ENCODE measurements at places on chromosomes 7 and 10.

- no peaks in the 10 kb centered on the region for H3K27me3 ChIP-seq
- no peaks in the 10 kb centered on the region for H3K36me3 ChIP-seq
- no peaks in the 10 kb centered on the region for H3K4me1 ChIP-seq
- no peak for DNase-seq
- H3K4me3 ChIP-seq: no peak within 1 kb of the TSS
Measured at GRCh38 chr10:73590881-73591799, at the start of gene USP54. TSS of gene USP54 (minus strand) at chr10:73591342. CDS start at chr10:73575658, 15,684 bp downstream.

DNA sequence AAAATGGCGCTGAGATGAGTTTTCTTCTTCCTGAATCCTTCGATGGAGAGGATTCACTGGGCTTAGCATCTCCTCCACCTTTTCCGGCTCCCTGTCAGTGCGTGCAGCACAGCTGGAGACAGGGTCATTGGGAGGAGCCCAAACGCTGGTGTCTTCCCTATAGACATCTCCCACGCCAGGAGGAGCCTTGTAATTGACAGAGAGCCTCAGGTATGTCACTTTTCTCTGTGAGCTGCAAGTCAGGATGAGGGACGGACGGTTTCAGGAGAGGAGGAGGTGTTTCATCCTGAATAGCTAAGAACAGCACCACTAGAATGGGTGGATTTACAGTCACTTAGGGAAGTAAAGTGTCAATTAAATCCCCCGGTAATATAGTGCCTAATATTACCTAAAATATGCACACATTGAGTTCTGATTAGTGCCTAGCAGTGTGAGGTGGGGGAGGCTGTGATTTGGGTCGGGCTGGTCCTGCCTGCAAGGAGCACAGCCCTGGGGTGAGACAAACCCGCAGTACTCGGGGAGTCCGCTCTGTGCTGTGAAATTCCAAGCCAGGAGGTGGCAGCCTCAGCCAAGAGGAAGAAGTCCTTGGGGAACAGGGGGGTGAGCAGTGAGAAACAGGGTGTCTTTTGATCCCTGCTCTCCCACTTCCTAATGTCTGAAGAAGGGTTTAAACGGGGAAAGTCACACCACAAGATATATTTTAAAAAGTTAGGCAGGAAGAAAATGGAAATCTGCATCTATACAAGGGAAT, 28.2 kb downstream of the IL15RA start:
- no peaks in the 10 kb centered on the region for H3K4me1 ChIP-seq
- no peak overlapping the region for H3K4me3 ChIP-seq
- no peak for DNase-seq
- H3K27ac ChIP-seq: no peak overlapping the region
- no peaks in the 10 kb centered on the region for H3K36me3 ChIP-seq

- no peak overlapping the region for H3K27ac ChIP-seq
- no peaks in the 10 kb centered on the region for H3K4me1 ChIP-seq
- H3K36me3 ChIP-seq: no peaks in the 10 kb centered on the region
- no peak for DNase-seq
- no peaks in the 10 kb centered on the region for H3K27me3 ChIP-seq
Measured at GRCh38 chr7:65438598-65438997, 64.9 kb downstream of the ZNF92 start.

GRCh38 chr10:44071479-44071878, 313.4 kb downstream of the CXCL12 start:
- H3K36me3 ChIP-seq: no peaks in the 10 kb centered on the region
- no peak for DNase-seq
- no peaks in the 10 kb centered on the region for H3K27me3 ChIP-seq
- H3K27ac ChIP-seq: no peak overlapping the region
- no peaks in the 10 kb centered on the region for H3K4me1 ChIP-seq

- H3K36me3 ChIP-seq: no peaks in the 10 kb centered on the region
- no peak overlapping the region for H3K27ac ChIP-seq
- no peak for DNase-seq
- no peak overlapping the region for H3K4me3 ChIP-seq
- H3K27me3 ChIP-seq: no peaks in the 10 kb centered on the region
Measured at GRCh38 chr10:48444861-48445841, 138.7 kb downstream of the MAPK8 start.

DNA sequence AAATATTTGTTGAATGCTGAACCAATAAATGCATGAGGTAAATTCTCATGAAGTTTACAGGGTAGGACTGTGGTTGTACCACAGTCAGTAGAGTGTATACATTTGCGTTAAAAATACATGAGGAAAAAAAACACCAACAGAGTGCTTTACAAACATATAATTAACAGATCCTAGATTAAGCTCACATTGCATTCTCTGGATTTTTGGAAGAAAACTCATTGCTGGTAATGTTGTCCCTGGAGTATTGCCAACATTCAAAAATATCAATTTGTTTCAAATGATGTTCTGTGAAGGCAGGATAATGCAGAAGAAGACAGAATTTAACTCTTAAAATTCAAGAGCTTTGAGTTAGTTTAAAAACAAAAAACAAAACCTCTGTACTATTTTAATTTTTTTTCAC, 95.5 kb downstream of the MBL2 start:
- H3K27me3 ChIP-seq: no peaks in the 10 kb centered on the region
- no peak for DNase-seq
- no peaks in the 10 kb centered on the region for H3K36me3 ChIP-seq

DNA sequence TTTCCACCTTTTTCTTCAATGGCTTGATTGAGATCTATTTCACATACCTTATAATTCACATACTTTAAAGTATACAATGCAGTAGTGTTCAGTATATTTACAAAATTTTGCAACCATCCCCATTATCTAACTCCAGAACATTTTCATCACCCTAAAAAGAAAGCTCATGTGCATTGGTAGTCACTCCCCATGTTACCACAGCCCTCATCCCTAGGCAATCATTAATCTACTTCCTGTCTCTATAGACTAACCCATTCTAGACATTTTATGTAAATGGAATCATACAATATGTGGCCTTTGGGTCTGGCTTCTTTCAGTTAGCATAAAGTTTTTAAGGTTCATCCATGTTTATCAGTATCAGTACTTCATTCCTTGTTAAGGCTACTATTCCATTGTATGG, 214.2 kb downstream of the WDR11 start:
- no peak overlapping the region for H3K27ac ChIP-seq
- no peaks in the 10 kb centered on the region for H3K4me1 ChIP-seq
- no peaks in the 10 kb centered on the region for H3K36me3 ChIP-seq
- no peaks in the 10 kb centered on the region for H3K27me3 ChIP-seq

GRCh38 chr7:77837966-77838365, 39.4 kb downstream of the PHTF2 start:
- no peaks in the 10 kb centered on the region for H3K4me1 ChIP-seq
- DNase-seq: no peak
- H3K27me3 ChIP-seq: no peaks in the 10 kb centered on the region
- no peak overlapping the region for H3K27ac ChIP-seq
- H3K36me3 ChIP-seq: no peaks in the 10 kb centered on the region

DNA sequence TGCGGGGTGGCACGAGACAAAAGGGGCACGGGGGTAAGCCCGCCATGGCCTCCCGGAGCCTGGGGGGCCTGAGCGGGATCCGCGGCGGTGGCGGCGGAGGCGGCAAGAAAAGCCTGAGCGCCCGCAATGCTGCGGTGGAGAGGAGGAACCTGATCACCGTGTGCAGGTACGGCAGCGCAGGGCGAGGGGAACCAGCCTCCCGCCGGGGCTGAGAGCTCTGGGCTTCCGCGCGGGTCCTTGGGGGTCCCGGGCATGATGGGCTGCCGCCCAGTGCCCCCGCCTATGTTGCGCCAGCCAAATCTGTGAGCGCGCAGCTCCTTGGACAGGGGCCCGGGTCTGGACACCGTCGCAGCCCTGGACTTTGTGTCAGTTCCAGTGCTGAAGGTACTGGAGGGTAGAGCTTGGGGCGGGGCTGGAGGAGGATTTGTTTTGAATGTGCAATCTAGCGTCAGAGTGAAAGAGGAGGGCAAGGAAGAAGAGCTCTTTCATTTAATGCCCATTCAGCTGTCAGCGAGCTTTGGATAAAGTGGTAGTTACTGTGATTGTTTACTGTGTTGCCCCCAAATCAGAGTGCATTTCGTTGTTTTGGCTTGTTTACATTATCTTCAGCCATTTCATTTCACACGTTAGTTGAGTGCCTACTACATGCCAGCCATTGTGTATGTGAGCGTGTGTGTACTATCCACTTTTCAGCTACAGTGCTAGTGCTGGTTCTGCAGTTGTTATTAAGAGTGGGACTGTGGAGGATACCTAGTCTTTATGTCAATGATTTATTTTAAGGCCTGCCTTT, 777 bp downstream of the RUNDC3B start:
- peak overlapping the region; percentile 96 for H3K4me3 ChIP-seq
- peak; percentile 69 for DNase-seq
- H3K4me1 ChIP-seq: no peaks in the 10 kb centered on the region
- H3K36me3 ChIP-seq: no peaks in the 10 kb centered on the region

DNA sequence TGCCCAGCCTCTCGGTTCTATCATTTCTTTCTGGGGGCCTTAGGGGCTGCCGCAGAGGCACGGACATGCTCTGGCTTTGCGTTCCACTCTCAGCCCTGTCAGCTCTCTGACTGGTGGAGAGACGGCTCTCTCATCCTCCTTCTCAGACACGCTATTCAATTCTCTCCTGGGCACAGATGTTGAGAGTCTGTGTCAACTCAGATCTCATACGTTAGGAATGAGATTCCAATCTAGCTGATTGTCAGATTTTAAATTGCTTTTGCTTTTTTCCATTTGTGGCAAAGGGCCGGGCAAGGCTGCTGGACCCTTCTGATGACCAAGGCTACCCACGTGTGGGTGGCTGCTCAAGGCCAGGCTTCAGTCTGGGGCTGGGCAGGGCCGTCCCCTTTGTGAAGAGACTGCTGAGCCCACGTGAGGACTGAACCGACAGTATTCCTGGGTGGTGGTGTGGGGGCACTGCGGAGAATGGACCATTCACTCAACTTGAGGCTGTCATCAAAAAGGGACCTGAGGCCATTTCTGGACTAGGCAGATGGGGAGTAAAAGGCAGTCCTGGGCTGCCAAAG, 71.5 kb downstream of the CLEC2L start:
- H3K4me3 ChIP-seq: no peak overlapping the region
- H3K27me3 ChIP-seq: no peaks in the 10 kb centered on the region
- H3K36me3 ChIP-seq: no peaks in the 10 kb centered on the region
- H3K4me1 ChIP-seq: no peaks in the 10 kb centered on the region

- no peaks in the 10 kb centered on the region for H3K27me3 ChIP-seq
- no peak overlapping the region for H3K27ac ChIP-seq
- peak; percentile 7 for DNase-seq
- H3K4me1 ChIP-seq: peaks cover 10% of the 10 kb centered on the region
Measured at GRCh38 chr7:102463841-102464576, 654 bp downstream of the ALKBH4 start.

GRCh38 chr10:18087355-18087754, 52.9 kb upstream of the CACNB2 start:
- no peak overlapping the region for H3K4me3 ChIP-seq
- H3K4me1 ChIP-seq: no peaks in the 10 kb centered on the region
- H3K36me3 ChIP-seq: no peaks in the 10 kb centered on the region
- no peaks in the 10 kb centered on the region for H3K27me3 ChIP-seq
- DNase-seq: no peak

DNA sequence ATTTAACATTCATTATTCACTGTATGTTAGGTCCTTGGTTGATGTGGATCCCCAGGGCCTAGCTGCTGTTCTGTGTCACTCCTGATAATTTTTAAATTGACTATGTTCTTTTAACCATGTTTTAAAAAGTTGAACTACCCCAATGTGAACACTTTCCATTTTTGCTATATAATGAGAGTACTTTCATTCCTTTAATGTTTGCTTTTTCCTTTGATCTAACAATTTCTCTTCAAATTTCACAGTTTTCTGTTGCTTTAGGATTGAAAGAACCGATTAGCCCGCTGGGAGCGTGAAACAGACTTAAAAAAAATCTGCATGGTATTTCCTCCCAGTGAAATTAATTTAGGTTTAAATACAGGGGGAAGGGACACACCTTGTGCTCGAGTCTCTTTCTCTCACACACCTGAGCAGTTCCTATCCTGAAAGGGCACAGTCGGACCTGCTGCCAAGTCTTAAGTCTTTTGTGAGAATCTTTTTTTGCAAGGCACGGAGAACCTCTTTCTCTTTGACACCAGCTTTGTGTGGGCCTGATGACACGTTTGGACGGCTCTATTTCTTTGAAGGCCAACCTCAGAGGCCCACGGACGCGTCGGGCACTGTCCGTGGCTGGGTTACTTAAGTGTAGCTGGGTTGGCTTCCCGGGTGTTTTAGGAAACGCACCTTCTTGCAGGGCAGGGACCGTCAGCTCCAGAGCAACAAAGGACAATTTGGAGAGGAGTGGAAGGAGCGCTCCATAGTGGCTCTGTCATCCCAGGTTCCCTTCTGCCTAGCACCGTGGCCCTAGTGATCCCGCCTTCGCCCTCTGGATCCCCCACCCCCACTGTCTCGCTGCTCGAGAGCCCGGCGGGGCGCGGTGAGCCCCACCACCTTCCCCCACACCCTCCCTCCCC, 1.0 kb upstream of the CHN2 start:
- H3K36me3 ChIP-seq: no peaks in the 10 kb centered on the region
- peaks cover 16% of the 10 kb centered on the region for H3K4me1 ChIP-seq
- H3K27ac ChIP-seq: no peak overlapping the region
- no peak for DNase-seq
- H3K4me3 ChIP-seq: no peak overlapping the region

GRCh38 chr7:101902680-101903514, 85.5 kb downstream of the CUX1 start:
- H3K4me3 ChIP-seq: no peak overlapping the region
- H3K4me1 ChIP-seq: no peaks in the 10 kb centered on the region
- H3K36me3 ChIP-seq: no peaks in the 10 kb centered on the region
- DNase-seq: no peak

DNA sequence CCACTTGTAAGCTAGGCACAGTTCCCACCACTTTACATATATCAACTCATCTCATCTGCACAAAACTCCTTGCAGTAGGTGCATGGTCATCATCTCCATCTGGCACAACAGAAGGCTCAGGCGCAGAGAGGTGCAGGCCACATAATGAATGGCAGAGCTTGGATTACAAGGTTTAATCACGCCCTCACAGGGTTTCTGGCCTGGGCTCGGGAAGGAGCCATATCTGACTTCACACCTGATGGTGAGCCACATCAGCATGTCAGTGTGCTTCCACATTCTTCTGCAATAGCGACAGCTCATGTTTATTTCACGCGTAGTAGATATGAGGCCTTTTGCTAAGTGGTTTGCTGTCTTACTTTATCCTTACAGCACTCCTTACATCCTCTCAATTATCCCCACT, 650.2 kb downstream of the INHBA start:
- no peak overlapping the region for H3K27ac ChIP-seq
- no peak for DNase-seq
- H3K4me1 ChIP-seq: no peaks in the 10 kb centered on the region
- no peak overlapping the region for H3K4me3 ChIP-seq
- no peaks in the 10 kb centered on the region for H3K27me3 ChIP-seq

GRCh38 chr10:70432101-70432500, 9.4 kb downstream of the NODAL start:
- peaks cover 11% of the 10 kb centered on the region for H3K4me1 ChIP-seq
- no peak overlapping the region for H3K4me3 ChIP-seq
- no peaks in the 10 kb centered on the region for H3K36me3 ChIP-seq
- no peaks in the 10 kb centered on the region for H3K27me3 ChIP-seq
- DNase-seq: no peak
- no peak overlapping the region for H3K27ac ChIP-seq

GRCh38 chr7:31939076-31939475, 131.1 kb downstream of the PDE1C start:
- H3K27me3 ChIP-seq: no peaks in the 10 kb centered on the region
- no peaks in the 10 kb centered on the region for H3K36me3 ChIP-seq
- H3K4me1 ChIP-seq: no peaks in the 10 kb centered on the region
- DNase-seq: no peak

Data from MM.1S (cell line).